Neural crest cell (in vitro differentiated cells): ENCODE measurements at places on chromosomes 13 and 19. TPM values are rescaled to one million over a fixed set of nuclear protein-coding genes. Genes with fewer than 3 reads are reported as not detected.

GRCh38 chr13:97068151-97068550, 73.9 kb upstream of the OXGR1 start:
- DNase-seq = no peak

GRCh38 chr13:110418944-110419343, 111.9 kb downstream of the COL4A2 start:
- DNase-seq = no peak

GRCh38 chr19:11279505-11280236, 16.3 kb upstream of the TSPAN16 start:
- DNase-seq = no peak

Gene CRLF1
- total RNA-seq = 0.68 and 1.5 TPM in 2 replicates

Gene ZNF550
- 10.4 and 13.1 TPM in 2 replicates for total RNA-seq

Gene SIAH3
- 0.36 and 0.42 TPM in 2 replicates for total RNA-seq

Gene KLHL1
- total RNA-seq = 0.23 TPM in 1 of 2 replicates, not detected in the other
